ENCODE measurements at places on chromosomes 2 and 18.

GRCh38 chr2:6963727-6964126 is 46.5 kb downstream of the RNF144A start:
- no peak for DNase-seq

DNA sequence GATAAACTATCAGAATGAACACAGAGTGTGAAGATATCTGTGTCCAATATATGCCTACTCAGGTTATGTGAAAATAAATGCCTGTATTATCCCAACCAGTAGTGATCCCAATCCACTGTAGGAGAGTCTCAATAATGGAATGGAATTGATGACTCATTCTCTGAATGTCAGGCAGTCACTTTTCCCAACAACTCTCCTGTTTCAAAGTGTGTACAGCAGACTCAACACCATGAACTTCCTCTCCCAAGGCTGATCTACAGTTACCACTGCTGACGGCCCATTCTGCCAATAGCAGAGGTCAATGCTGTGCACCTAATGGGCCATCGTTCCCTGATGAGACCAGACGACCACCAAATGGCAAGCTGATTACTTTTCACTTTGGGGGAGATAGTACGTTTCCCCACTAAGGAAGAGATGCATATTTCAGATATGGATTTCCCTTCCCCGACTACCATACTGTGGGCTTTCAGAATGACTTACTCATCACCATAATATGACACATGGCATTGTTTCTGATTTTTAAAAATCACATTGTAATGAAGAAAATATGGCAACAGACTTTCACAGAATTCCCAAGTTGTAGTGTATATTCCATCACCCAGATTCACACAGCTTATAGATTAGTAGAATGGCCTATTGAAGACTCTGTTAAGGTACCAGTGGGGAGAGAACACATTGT is 601.7 kb upstream of the VRK2 start:
- no peak for DNase-seq

- DNase-seq = no peak
Measured at GRCh38 chr2:12560618-12561017, 156.1 kb upstream of the TRIB2 start.

DNA sequence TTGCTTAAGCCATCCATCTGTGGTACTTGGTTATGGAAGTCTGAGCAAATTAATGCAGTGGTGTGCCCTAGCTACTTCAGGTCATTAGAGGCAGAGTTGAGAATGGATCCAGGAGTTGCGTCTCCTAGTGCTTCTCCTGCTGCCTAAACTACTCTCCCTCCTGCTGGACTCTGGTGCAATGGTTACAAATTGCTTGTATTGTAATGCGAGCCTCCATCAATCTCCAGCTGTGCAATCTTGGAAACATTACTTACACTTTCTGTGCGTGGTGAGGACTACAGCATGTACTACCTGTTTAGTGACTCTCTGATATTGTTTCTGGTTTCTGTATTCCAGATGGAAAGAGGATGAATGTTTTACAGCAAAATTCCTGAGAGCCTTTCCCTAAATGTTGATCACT is 119.0 kb upstream of the CYRIA start:
- DNase-seq = no peak

DNA sequence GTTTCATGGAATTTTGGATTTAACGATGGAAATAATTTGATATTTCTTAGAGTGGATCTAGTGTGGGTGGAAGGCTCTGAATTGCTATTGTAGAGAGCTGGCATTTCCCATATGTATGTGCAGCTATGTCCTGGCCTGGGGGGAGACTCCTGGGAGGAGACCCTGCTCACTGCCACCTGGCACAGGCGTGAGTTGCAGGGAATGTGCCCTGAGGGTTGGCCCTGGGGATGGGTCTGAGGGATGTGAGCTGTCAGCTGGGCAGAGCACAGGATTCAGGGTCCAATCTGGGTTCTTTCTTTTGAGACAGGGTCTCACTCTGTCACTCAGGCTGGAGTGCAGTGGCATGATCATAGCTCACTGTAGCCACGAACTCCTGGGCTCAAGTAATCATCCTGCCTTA is 120.2 kb downstream of the CLIP4 start:
- DNase-seq = no peak

Measured in amniotic stem cell (primary cell).